Activated B cell treated with CpG ODN at 0.5 μM for 24 hours (primary cell): ENCODE measurements at places on chromosomes 4 and X.

GRCh38 chr4:135186002-135186401 is 984.4 kb upstream of the PABPC4L start:
- DNase-seq = no peak

- no peak for DNase-seq
Observed at GRCh38 chr4:176508780-176509331, 189.1 kb downstream of the SPCS3 start.

DNA sequence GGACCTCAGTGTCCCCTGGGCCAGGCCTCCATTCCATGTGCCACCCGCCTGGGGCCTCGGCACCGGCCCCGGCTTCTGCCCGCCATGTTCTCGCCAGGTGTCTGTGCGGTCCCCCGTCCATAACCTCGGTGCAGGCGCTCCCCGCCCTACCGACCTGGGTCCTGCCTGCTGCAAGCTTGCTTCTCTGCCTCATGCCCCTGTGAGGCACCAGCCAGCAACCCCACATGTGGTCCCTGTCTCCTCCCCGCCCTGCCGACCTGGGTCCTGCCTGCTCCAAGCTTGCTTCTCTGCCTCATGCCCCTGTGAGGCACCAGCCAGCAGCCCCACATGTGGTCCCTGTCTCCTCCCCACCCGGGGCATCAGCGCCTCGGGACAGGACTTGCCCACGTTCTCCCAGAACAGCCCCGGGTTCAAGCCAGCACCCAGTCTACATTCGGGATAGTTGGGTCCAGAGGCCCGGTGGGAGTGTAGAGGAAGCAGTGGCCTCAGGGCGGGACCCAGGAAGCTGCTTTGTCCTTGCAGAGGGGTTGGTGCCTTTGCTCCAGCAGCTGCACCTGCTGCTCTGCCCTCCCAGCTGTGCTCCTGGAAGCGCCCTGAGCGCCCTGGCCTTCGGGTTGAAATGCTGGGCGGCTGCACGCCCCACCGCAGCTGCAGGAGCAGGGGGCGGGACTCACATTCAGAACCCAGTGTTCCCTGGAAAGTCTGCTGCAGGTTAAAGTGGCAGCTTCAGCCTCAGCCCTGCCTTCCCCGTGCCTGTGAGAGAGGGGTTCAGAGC is 20.1 kb upstream of the UVSSA start:
- no peak for DNase-seq

DNA sequence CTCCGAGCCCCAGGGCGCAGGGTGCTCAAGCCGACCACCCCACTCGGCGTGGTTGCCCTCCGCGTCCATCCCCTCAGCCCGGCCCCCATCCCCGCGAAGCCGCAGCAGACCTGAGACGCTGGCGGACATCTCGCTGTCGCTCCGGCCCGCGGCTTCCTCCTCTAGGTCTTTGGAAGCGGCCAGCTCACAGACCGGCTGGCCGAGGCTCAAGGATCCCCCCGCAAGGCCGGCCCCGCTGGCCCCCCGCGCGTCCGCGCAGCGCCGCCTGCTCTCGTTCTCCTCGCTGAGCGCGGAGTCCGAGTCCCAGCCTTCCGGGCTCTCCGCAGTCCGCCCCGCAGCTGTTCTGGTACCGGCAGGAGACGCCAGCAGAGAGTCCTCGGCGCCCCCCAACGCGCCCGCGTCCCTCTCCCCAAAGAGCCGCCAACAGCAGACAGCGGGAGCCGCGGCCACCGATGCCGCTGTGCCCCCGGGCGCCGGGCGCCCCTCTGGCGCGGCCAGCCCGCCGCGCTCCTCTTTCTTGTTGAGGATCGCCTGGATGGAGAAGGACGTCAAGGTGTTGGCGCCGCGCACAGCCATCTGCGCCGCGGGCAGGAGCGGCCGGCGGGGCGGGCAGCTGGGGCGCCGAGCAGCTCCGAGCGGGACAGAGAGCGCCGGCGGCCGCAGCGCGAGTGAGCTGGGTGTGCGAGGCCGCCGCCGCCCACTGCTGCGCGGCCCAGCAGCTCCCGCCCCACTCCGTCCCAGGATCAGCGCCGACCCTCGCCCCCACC is at the start of gene NKX3-2:
Gene NKX3-2 (minus strand): TSS at position 670 of the 767 bp plus-strand sequence. CDS start 94 bp downstream, at position 576.
- DNase-seq = peak; percentile 36

DNA sequence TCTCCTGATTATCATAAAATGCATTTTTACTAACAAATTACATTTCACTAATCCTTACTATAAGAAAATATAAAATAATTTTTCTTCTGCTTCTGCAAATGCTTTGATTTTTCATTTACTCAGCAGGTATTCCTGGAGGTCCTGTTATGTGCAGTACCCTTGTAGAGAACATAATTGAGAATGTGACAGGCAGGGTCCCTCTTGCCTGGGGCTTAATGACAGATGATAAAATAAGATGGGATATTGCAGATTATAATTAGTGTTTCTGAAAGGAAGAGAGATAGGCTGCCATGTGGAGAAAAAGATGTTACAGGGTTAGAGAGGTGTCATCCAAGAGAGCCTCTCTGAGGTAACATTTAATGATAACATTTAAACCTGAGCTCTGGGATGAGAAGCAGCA is 128.9 kb downstream of the MAD2L1 start:
- no peak for DNase-seq

DNA sequence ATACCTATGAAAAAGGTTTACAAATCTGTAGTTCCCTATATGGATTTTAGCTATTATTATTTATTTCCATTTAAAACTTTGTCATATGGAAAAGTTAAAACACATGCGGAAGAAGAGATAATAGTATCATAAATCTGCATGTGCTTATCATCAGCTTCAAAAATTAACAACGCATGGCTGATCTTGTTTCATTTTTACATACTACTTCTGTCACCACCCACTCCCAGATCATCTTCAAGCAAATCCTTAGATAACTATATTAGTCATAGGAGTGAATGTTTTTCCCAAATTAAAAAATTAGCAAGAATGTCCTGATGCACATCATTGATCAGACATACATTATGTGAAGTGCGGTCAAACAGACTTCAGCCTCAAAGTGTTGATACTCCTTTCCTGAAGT is 24.6 kb upstream of the MOB1B start:
- no peak for DNase-seq

DNA sequence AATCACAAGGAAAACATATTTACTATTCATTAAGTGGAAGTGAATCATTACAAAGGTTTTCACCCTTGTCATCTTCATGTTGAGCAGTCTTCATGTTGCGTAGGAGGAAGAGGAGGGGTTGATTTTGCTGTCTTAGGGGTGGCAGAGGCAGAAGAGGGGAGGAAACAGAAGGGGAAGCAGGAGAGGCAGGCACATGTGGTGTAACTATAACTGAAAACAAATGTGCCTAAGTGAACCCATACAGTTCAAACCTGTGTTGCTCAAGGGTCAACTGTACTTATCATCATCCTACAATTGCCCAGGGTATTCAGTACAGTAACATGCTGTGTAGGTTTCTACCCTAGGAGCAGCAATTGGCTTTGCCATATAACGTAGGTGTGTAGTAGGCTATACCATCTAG is 47.2 kb downstream of the SYNPO2 start:
- no peak for DNase-seq

DNA sequence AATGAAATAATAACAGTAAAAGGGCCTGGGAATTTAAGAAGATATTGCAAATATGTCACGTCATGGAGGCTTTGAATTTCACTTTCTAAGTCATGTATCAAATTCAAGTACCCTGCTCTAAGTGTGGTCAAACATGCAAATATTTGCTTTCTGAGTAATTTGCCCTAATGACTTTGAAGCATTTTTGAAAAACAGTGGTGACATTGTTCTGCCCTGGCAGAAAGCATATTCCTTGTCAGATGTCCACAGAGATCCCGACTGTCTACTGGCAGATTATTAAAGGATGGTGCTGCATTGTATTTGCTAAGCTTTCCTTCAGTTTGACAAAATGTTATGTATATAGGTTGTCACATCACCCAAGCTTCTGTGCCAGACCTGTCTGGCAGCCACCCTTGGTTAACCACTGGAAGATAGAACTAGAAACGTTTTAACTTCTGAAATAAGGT is 92.5 kb downstream of the ANK2 start:
- no peak for DNase-seq

DNA sequence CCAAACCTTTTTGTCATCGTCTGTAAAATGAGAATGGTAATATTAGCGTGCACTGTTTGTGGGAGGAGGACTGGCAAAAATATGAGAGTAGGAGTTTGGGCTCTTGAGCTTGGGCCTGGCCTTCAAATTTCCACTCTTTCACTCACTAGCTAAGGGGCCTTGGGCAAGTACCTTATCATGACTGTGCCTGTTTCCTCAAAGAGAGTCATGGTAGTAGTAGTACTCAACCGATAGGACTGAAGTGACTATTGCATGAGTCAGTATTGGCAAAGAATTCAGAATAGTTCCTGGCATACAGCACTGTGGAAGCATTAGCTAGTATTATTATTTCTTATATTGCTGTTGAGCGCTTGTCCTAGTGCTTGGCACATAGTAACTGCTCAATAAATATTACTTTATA is 16.0 kb upstream of the RBM3 start:
- no peak for DNase-seq

DNA sequence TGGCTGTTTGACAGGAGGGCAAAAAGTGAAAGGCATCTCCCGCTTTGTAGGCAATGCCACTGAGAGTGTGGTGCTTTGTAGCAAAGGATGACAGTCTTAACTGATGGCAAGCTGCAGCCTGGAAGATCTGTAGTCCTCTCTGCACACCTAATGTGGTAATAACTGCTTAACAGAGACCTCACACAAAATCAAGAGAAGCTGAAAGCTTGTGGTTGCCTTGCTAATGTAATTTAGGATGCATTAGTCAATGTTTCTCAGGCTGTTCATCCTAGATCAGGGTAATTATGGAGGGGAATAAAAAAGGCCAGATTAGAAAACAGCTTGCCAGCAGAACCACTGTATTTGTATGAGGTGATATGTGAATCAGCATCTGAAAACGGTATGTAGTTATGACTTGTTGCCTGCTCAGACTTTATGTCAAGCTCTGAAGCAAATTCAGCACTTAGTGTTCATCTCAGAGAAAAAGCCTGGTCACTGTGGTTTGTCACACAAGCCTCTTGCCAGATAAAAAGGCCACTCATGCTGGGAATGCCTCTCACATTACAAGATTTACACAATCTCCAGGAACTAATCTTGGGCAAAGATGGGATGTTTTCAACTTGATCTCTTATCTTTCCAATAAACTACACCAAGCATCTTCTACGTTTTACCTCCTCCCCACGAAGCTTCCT is 130.8 kb downstream of the ENOX2 start:
- no peak for DNase-seq

- DNase-seq = no peak
Observed at GRCh38 chr4:168586926-168587325, 90.1 kb downstream of the PALLD start.

GRCh38 chrX:19986531-19986930 is 4.3 kb downstream of the BCLAF3 start:
- DNase-seq = no peak

DNA sequence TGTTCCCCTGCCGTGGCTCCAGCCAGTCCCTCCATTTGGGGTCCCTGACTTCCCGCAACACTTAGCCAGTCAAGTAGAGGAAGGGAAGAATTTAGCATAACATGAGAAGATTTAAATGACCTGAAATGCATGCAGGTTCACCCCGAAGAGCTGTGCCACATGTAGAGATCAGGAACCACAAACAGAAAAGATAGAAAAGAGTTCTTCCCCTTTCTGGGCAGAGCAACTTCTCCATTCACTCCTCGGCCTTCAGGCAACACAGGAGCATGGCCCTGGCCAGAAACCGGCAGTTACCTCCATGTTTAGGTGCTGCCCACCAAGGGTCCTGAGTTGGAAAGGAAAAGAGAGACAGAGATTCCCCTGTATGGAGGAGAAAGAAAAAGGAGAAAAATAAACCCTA is 5.2 kb downstream of the NLRP2B start:
- no peak for DNase-seq
